Stimulated activated CD8-positive, alpha-beta memory T cell treated with anti-CD3 and anti-CD28 coated beads, Interleukin-2, amount 100 ng/mL, for 1 hour (primary cell): ENCODE measurements at places on chromosomes 3 and 15.

GRCh38 chr3:53815067-53815466 lies 31.2 kb downstream of the CHDH start:
- no peak for DNase-seq

GRCh38 chr3:11769704-11770476 lies 76.8 kb downstream of the TAMM41 start:
- no peak for DNase-seq

DNA sequence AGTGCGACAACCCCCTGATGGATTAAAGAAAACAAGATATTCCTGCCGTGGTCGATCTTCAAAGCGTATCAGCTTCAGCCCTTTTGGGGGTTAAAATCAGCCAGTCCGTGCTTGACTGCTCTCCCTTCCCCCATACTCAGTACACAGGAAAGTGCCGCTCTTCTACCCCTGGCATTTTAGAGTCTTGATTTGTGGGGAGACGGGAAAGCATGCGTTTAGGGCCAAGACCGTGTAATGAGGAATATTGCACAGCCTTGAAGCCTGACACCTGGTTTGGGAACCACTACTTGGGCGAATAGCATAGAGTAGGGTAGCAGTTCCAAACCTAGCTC lies 540 bp upstream of the EDC3 start:
- no peak for DNase-seq

GRCh38 chr3:191123946-191124345 lies 75.1 kb upstream of the OSTN start:
- DNase-seq, result no peak

DNA sequence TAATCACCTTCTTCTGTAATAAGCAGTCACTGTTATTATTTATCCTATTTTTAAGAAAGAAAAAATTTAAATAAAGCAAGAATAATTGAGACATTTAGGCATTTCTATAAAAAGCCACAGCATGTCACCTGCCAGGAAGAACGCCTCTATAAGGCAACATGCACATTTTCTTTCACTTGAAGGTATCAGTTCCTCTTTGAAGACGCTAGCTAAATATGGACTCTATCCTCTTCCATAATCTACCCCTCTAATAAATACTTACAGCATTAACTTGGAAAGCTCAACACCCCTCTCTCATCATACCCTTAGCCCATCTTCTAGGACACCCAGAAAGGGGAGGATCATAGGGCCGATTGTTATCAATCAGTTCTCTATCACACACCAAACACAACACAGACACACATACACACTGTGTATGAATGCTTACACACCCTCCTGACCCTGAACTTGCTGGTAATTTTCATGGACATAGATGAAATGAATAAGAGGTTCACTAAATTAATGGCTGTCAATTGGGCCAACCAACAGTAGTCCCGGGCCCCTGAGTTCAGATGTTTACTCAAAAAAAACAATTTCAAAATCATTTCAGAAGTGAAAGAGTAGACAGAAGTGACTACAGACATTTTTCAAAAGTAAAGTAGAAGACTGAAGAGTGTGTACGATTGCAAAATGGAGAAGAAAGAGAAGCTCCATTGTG lies 102.5 kb downstream of the ZMAT3 start:
- DNase-seq, result no peak

GRCh38 chr3:162492446-162493081 lies 996.0 kb downstream of the OTOL1 start:
- no peak for DNase-seq

DNA sequence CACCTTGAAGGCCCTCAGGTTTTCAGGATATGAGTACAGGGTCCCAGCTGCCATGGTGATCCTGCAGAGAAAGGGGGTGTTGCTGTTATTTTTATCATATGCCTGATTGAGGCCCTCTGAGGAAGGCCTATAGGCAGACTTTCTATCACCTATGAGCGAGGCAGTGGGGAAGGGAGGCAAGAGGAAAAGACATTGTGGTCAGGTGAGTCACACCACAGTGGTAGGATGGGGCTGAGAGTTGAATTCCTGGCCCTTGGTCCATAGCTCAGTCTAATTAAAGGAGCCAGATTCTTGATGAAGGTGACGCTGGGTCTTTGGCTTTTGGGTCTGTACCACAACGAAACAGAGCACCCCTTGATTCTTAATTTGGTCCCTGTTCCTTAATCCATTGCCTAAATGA lies 72.7 kb downstream of the ZNF621 start:
- no peak for DNase-seq

GRCh38 chr3:122555275-122556071 lies 8.6 kb downstream of the PARP9 start:
- DNase-seq, result no peak

GRCh38 chr15:78321786-78322185 lies 18.4 kb upstream of the CRABP1 start:
- DNase-seq, result no peak

DNA sequence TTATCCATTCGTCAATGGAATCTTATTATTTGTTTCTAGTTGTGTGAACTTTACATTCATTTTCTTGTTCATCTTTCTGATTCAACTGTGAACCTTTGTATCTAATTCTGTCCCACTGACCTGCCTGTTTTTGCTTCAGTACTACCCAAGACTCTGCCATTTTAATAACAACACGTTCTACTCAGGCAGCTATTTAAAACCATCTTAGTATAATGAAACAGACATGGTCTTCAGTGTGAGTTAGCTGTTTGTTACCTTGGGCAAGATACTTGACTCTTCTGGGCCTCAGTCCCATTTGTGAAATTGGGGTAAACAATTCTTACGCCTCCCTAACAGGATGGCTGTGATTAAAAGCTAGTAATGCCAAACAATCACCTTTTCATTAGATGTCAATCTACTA lies 1.6 kb downstream of the BTBD1 start:
- DNase-seq, result no peak

- peak; percentile 38 for DNase-seq
Measured at GRCh38 chr3:42539871-42540714, 37.6 kb downstream of the VIPR1 start.

GRCh38 chr3:142651711-142652110 lies 55.5 kb downstream of the PLS1 start:
- DNase-seq, result no peak

GRCh38 chr15:57384024-57384423 lies 7.7 kb downstream of the CGNL1 start:
- DNase-seq, result no peak

- DNase-seq, result no peak
Measured at GRCh38 chr3:46463868-46464241, 850 bp downstream of the LTF start.

- no peak for DNase-seq
Measured at GRCh38 chr3:72797773-72798543, 50.3 kb downstream of the SHQ1 start.

DNA sequence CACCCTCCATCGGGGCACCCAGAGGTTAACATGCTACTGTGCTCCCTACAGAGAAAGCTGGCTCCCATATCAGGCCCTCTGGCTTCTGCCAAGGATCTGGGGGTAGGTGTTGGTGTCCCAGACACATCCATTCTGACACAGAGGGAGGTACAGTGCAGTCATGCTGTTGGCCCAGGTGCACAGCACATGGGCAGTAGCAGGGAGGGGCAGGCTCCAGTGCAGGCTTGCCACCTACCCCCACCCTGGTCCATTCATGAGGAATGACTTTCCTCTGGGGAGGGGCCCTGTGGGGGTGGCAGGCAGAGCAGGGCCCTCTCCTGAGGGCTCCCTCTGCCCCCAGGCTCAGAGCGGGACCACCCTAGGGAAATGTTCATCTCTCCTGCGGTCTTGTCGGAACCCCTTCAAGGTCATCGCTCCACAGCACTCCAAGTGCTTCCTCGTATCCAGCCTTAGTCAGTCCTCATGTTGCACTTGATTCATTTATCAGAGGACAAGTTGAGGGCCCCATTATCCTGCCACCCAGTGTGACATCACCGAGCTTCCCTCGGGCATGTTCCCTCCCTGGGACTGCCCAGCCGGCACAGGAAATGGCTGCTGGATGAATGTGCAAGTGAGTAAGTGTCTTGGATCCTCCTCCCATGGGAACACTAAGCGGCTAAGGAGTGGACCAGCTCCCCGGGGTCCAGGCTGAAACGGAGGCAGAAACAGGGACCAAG lies 10.0 kb downstream of the DUSP7 start:
- no peak for DNase-seq

DNA sequence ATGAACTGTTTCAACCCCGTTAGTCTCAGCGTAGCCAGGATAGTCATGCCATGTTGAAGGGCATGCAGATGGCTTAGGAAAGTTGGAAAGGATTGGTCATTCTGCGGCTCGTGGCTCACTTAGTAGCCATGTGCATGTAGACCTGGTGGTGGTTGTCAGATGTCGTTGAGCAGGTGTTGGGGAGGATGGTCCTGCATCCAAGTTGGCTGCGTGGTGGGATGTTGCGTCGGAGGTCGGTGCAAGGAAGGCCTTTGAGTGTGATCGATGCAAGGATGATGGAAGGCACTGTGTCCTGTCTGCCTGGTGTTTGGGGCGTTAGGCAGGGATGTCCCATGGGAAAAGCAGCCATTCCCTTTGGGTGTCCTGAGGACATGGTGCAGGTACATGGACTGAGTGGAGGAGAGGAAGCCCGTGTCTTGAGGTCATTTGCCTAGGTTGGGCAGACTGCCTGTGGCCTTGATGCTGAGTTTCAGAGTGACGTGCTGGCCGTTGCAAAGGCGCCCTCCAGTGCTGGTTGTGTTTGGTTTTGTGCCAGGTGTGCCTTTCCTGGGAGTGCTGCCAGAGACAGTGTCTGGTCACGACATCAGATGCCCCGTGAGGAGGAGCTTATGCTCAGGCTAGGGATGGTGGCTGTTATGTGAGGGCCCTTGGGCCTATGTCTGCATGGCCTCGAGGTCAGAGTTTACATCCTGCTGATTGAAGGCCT lies 103.4 kb downstream of the SNRPN start:
- DNase-seq, result no peak

GRCh38 chr15:35757361-35757760 lies 211.4 kb upstream of the DPH6 start:
- DNase-seq, result no peak

DNA sequence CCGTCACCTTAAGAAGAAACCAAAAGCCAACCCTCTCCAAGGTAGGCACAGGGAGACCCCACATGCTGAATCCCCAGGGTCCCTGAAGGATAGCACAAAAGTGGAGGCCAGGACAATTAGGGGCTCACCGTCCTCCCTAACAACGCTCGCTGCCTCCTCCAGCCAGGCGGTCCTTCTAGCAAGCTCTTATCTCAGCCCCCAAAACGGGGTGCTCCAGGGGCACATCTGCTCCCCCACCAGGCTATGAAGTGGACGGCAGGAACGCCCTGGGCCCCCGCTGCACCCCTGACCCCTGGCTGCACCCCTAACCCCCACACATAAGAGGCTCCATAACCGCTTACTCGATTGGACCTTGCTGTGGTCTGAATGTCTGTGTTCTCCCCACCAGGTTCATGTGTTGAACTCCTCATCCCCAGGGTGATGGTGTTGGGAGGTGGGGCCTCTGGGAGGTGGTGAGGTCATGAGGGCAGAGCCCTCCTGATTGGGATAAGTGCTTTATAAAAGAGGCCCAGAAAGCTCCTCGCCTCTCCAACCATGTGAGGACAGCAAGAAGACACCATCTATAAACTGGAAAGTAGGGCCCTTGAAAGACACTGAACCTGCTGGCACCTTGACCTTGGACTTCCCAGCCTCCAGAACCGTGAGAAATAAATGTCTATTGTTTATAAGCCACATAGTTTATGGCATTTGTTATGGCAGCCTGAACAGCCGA lies 153.3 kb downstream of the NUP210 start:
- no peak for DNase-seq

DNA sequence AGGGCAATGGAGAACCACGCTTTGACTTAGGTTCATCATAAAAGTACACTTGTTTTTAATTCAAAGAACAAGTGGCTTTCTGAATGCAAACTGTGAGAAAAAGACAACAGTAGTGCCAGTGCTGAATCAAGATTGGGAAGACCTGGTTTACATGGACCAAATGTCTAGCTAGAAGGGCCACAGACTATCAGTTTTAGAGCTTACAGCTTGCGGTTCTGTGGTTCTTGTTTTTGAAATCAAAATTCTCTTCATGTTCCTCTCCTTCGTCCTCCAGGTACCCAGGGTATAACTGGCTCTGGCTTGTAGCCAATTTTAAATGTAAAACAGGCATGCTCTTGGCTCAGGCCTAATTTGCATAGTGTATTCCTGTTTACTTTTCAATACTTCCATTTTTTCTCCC lies 124.6 kb downstream of the TGFBR2 start:
- DNase-seq, result no peak

GRCh38 chr3:113212844-113213375 lies 1.6 kb downstream of the BOC start:
- no peak for DNase-seq

DNA sequence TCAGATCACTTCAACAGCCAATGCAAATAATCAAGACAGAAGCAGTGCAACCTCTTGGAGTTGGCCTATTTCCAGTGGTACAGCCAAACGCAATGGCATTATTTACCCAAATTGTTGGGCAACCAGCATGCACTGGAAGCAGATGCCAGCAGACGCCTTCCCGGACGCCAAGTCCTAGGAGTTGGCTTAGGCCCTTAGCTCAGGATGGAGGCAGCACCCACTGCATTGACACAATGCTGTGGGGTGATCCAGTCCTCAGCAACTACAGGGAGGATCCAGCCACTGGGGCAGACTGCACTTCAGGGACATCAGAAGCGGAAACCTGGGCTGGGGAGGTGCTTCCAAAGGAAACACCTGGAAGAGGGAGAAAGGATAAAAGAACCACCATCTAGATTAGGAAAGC lies 290.4 kb downstream of the FAM43A start:
- DNase-seq, result no peak

DNA sequence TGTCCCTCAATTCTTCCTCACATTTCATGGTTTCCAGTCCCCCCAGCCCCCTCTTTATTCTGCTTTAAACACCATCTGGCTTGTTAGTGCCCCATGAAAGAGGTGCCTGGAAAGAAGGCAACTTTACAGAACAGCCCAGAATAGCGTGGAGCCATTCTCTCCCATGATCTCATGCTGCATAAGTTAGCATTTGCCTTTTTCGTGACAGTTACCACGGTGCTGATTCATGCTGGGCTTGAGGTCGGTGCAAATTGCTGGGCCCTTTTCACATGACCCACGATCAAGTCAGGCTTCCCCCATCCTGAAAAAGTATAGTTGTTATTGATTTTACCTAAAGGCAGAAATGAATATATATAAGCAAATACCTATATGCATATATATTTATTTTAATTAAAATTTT lies 29.6 kb downstream of the SQOR start:
- no peak for DNase-seq

- DNase-seq, result no peak
Measured at GRCh38 chr3:15148614-15149013, 49.7 kb upstream of the RBSN start.

- no peak for DNase-seq
Measured at GRCh38 chr15:85307687-85308045, 72.7 kb upstream of the AKAP13 start.

- DNase-seq, result no peak
Measured at GRCh38 chr15:22253676-22254408, 173.5 kb downstream of the OR4M2 start.

GRCh38 chr3:121768452-121768851 lies 18.9 kb upstream of the GOLGB1 start:
- DNase-seq, result no peak
